ENCODE measurements at places on chromosomes 1 and 21.

- no peak for DNase-seq
Measured at GRCh38 chr21:32207406-32207716, 71.5 kb downstream of the MIS18A start.

- DNase-seq: no peak
Measured at GRCh38 chr1:86447198-86447790, 21.4 kb upstream of the CLCA1 start.

DNA sequence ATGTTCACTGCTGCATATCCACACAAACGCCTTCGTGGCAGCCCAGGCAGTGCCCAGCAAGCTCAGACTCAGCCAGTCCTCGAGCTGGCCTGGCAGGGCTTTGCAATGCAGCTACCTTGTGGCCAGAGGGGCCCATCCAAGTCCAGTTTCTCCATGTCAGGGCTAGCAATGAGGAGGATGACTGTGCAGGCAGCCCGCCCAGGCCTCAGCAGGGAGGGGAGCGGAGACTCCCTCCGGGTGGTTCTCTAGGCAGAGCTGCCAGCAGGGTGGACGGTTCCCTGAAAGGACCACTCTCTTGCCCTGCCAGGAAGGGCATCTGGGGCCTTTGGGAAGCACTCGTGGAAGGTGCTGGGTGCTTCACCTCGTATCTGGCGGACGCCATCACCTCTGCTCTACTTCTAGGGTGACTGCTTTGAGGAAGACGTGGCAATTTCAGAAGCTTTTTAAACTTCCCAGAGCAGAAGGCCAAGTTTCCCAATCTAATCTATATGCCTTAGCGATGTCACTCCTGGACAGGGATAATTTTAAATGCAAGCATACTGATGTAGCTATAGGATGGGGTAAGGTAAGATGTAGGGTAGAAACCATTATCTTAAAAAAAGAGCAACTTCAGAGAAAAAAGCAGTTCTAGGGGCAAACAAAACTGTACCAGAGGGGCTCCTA lies 56.2 kb downstream of the RUNX1 start:
- DNase-seq: no peak

GRCh38 chr1:240941701-240942370 lies 329.9 kb upstream of the GREM2 start:
- no peak for DNase-seq

- DNase-seq: no peak
Measured at GRCh38 chr1:55632058-55632457, 416.9 kb upstream of the USP24 start.

- DNase-seq: no peak
Measured at GRCh38 chr1:41357451-41358101, 3.7 kb upstream of the FOXO6 start.

DNA sequence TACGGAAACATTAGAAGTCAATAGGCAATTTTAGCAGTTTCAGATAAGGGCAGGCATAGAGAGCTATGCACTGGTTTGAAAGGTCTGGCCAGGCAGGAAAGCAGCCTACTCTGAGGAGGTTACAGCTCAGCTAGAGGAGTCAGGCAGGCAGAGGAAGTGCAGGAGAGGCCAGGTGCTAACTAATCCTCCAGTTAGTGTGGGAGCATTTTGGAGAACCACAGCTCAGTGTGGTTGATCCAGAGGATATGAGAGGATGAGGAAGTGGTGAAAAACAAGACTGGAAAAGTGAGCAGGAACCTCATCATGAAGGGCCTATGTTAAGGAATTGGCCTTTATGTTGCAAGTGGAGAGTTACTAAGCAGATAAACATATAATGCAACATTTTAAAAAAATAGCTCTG lies 282.4 kb upstream of the SGIP1 start:
- DNase-seq: no peak

- no peak for DNase-seq
Measured at GRCh38 chr1:200359610-200360163, 50.1 kb downstream of the ZNF281 start.

All from thoracic aorta (tissue), 2 donors.